Panc1 (cell line): ENCODE measurements at places on chromosomes 2 and 18.

GRCh38 chr2:145481334-145481922 is 961.5 kb upstream of the ZEB2 start:
- DNase-seq, result no peak

- DNase-seq, result no peak
Measured at GRCh38 chr18:45249246-45249661, 366.0 kb upstream of the SLC14A2 start.

GRCh38 chr2:27051902-27052645 is 606 bp downstream of the AGBL5 start:
- DNase-seq, result no peak

DNA sequence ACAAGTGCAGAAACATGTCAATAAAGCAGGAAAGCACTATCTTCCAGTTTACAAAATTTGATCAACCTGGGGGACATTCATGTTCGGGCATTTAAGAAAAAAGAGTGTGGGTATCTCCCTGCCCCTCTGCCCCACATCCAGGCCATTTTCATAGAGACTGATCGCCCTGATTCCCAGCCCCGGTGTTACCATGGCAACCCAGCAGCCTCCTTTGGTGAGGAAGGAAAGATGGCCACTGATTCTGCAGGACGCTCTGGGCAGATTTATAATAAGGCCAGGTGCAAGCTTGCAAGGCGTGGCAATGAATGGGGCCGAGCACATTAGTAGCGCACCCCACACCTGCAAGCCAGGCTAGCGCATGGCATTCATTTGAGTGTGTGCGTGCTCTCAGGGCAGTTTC is 36.7 kb upstream of the ARL4C start:
- DNase-seq, result no peak

DNA sequence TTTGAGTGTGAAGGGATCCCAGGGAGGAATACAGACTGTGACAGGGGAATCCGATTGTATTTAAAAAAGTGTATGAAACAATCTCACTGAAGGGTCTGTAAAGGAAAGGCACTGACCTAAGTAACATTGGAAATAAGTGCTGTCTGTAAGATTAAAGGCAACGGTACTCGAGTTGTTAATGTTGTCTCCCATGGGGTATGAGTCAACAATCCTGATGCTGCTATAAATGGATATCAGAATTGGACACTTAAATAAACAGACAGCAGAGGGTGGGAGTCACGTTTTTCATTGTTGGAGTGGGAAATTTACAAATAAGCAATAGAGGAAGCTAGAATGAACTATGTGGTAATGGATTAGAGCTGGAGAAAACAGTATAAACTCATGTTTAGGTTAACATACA is 452.4 kb upstream of the RGPD4 start:
- no peak for DNase-seq

- no peak for DNase-seq
Measured at GRCh38 chr18:832085-832681, 20.1 kb upstream of the YES1 start.

- no peak for DNase-seq
Measured at GRCh38 chr2:67626656-67627055, 229.5 kb downstream of the ETAA1 start.

GRCh38 chr18:1916869-1917523 is 654.3 kb downstream of the METTL4 start:
- no peak for DNase-seq

GRCh38 chr18:58756596-58757240 is 85.5 kb downstream of the MALT1 start:
- no peak for DNase-seq

DNA sequence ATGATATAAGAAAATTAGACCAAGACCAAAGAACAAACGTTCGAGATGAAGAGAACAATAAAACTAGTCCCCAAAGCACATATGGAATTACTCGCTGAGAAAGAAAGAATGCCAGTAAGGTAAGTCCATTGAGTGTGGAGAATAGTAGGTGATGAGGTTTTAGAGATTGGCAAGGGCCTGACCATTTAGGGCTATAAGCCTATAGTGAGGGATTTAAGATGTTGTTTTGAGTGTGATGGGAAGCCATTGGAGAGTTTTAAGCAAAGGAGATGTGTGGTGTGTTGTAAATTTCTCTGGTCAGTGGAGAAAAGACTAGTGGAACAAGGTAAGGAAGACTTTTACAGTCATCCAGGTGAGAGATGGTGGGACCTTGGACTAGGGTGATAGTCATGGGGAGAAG is 151.1 kb downstream of the MCFD2 start:
- DNase-seq, result no peak

GRCh38 chr18:44893045-44893706 is 212.5 kb downstream of the SETBP1 start:
- DNase-seq, result no peak

DNA sequence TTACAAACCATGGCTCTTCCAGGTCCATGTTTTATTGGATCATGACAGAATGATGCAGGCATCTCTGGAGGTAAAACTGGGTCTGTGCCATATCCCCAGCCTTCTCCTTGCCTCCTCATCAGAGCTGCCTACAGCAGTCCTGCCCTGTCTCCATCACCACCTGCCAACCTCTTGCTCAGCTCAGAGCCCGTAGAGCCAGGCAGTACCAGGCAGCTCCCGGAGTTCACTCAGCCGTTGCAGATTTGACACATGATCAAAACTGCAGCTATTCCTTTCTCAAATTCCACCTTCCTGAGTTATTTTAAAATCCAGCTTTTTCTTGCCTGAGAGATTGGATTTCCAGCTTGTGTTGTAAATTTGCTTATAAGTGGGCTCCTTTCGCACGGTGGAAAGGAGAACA is 218.2 kb upstream of the CELF4 start:
- no peak for DNase-seq

DNA sequence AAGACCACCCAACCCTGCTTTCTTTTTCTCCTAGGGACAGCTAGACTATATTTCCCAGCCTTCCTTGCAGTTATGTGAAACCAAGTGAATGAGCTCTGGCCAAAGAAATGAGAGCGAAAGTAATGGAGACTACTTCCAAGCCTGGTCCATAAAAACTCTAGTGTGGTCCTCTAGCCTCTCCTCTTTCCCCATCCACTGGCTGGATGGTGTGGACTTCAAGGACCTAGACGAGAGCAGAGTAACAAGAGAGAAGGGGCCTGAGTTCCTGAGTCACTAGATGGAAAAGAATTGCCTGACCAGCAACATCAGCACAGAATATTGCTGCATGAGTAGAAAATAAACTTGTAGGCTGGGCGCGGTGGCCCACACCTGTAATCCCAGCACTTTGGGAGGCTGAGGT is 2.9 kb upstream of the TMSB10 start:
- DNase-seq, result no peak

DNA sequence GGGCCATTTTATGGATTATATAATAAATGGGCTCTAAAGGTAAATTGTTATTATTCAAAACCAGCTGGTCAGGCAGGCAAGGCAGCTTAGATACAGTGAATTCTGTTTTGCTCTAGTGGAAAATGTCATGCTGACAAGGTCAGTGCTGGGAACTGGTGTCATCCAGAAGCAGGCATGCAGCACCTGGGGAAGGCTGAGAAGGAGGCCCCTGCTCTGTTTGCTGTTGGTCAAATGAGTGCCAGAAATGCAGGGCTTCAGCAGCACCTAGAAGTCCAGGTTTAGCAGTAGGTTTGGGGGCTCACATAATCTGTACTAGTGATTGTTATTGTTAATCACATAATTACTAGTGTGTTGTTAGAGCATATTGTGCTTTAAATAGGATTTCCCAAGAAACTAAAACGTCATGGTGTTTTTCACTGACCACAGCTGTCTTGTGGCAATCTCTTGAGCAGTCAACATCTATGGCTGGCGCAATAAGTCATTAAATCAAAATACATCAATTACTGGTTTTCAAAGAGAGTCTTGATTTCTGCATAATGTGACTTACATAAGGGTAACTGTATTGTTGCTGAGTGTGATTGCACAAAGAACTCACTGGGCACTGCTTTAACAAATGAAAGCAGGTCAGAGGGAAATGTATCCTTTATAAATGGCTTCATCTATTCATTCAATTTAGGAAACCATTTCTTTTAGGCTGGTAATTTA is 99.1 kb downstream of the MYO3B start:
- DNase-seq, result no peak

GRCh38 chr2:147368306-147368705 is 476.5 kb upstream of the ACVR2A start:
- DNase-seq, result no peak

DNA sequence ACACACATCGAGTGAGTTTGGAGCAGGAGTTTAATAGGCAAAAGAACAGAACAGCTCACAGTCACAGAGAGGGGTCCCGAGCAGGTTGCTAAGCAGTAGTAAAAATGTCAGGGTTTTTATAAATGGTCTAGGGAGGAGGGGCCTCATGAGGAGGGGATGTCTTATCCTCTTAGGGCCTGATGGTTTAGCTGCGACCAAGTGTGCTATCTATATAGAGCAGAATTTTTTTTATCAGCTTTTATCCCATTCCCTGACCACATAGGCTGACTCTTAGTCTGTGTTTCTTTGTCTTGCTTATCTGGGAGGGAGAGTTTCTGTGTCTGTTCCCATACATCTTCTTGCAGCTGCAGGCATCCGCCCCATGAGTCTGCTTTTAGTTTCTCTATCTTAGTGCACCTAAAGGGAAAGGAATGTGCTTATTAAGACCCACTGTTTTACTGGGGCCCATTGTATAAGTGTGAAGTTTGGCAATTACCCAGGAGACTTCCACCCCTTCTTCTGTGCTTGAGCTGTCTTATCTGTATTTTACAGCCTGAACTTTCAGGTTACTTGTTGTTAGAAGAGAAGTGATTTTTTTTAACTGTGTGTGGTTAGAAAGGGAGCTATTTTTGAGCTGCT is 30.4 kb upstream of the GMCL1 start:
- no peak for DNase-seq

GRCh38 chr18:23716966-23717365 is 27.7 kb downstream of the LAMA3 start:
- no peak for DNase-seq

- DNase-seq, result no peak
Measured at GRCh38 chr2:214706986-214707385, 102.5 kb downstream of the BARD1 start.

GRCh38 chr2:767440-767839 is 90.2 kb upstream of the TMEM18 start:
- no peak for DNase-seq

DNA sequence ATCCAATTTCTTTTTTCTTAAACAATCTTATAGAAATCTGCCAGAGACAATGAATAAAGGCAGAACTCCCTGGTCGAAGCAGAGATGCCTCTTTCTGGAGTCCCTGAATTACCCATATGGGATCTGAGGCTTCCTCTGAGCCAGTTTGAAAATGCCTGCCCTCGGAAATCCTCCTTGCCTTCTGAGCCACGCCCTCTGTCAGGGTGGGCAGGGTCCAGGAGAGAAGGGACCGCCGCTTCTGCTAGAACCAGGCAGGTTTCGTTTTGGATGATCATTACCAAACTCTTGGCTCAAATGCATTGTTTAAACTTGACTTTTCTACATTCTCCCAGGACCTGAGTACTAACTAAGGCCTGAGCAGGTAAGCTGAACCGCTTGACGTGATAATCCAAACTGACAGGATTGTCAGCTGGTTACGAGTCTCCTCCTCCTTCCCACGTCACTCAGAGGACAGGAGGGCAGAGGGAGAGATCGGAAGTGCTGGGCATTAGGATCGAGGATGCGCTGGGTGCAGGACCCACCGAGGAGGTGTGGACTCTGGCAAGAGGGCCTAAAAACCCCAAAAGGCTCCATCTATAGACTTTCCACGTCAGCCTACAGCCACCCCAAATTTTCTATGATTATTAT is 128.4 kb downstream of the KLHL29 start:
- no peak for DNase-seq

DNA sequence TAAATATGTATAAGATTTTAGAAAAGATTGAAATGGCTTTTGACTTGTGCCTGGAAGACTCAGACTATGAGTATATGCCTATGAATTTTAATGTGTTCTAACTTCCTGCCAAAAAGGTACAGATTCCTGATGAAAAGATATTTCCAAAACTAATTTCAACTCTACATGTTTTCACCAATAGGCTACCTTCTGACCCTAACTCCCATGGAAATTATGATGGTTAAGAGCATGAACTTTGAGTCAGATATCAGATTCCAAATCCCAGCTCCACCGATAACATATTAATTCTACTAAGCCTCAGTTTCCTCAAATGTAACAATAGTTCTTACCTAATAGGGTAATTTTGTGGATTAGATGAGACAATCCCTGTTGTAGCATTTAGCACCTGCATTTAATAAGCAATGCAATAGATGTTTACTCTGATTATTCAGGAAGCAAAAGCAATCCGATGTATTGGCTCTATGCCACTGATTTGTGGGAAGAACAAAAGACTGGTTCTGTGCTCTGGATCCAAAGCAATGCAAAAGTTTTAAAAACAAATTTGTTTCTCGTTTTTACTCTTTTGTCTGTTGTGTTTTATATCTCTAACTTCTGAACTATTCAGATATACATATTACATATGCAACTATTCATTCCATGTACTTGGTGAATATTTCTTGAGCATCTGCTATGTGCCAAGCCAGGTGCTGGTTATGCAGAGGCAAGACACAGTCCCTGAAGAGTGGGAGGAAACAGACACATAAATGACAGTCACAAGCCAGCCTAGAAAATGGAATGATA is 115.4 kb downstream of the GATA6 start:
- no peak for DNase-seq

- no peak for DNase-seq
Measured at GRCh38 chr2:195388028-195388427, 269.0 kb upstream of the SLC39A10 start.

DNA sequence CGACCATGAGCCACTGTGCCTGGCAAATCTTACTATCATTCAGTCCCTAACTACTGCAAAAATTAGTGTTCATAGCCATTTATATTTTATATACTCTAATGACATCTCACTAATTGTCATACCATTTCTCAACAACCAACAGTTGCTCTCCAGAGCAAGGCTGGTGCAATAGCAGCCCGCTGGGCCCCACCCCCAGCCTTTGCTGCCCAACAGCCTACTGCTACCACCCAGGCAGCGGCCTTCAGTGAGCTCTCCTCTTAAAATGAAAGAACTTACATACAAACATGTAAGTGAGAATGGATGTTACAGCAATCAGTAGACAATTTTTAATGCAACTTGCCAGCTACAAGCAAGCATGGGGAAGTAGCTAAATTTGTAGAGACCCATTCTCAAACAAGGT is 90.5 kb downstream of the HNRNPLL start:
- no peak for DNase-seq

DNA sequence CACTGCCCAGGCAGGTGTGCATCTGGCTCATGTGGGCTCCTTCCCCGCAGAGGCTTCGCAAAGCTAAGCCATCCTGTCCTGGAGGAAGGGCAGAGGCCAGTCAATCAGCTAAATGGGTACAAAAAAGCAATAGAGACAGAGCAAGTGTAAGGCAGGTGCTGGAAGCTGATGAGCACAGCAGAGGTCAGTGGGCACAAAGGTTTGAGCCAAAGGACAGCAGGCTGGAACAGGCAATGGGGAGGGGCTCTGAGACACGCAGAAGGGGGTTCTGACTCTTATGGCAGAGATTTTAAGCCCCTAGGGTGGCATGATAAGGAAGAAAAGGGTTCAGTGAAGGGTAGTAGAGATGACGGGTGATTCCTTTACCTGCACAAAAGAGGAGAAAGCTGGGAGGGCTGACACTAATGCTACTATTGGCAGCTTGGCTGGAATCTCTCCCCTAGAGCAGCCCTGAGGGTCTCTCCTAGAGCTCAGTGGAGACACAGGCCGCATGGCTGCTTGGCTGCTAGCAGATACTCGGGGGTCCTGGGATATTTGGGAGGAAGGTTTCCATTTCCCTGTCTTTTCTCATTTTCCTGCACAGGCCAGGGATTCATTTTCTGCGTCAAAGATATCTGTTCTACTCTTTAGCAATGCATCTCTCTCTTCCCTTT is 132.4 kb downstream of the MYCN start:
- no peak for DNase-seq

- no peak for DNase-seq
Measured at GRCh38 chr18:34795070-34795732, 85.1 kb downstream of the DTNA start.
